Activated CD4-positive, alpha-beta T cell treated with anti-CD3 and anti-CD28 coated beads, Interleukin-2, amount 10 ng/mL, durations not matched to agents 7 days and 5 days (primary cell): ENCODE measurements at places on chromosomes 3 and 15. TPM values are rescaled to one million over a fixed set of nuclear protein-coding genes. Genes with fewer than 3 reads are reported as not detected.
A peak's percentile ranks its signal among the peaks of the same experiment; 100 is the strongest.

GOLGA6L10 gene
- total RNA-seq = 0.97 TPM

GOLGA8B gene
- total RNA-seq = 130 TPM

SKOR1 gene
- 0.29 TPM for total RNA-seq

EAF2 gene
- total RNA-seq = 9.4 TPM

SLC15A2 gene
- 2.2 TPM for total RNA-seq

TM4SF18 gene
- total RNA-seq = not detected

MST1R gene
- total RNA-seq = 5.2 TPM

GRCh38 chr15:85707519-85708338 lies 87.0 kb downstream of the KLHL25 start:
- DNase-seq = no peak

GRCh38 chr3:196007744-196008335 lies 74.0 kb downstream of the TFRC start:
- no peak for DNase-seq

DNA sequence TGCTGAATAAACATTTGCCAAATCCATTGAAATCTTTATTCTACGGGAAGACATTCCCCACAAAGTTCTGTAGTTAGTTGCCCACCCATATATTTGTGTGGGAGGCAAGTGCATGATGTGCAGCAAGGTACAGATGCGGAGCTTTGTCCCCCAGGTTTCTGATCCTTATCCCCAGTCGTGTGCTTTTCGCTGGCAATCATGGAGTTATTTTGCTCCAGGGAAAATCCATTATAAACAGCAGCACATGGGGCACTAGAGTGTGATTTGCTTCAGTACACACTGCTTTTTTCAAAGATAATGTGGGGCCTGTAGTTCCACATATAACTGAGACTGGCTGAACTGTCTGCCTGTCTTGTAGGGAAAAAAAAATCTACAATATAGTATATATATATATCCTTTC lies 132.1 kb downstream of the FEZF2 start:
- DNase-seq = no peak

DNA sequence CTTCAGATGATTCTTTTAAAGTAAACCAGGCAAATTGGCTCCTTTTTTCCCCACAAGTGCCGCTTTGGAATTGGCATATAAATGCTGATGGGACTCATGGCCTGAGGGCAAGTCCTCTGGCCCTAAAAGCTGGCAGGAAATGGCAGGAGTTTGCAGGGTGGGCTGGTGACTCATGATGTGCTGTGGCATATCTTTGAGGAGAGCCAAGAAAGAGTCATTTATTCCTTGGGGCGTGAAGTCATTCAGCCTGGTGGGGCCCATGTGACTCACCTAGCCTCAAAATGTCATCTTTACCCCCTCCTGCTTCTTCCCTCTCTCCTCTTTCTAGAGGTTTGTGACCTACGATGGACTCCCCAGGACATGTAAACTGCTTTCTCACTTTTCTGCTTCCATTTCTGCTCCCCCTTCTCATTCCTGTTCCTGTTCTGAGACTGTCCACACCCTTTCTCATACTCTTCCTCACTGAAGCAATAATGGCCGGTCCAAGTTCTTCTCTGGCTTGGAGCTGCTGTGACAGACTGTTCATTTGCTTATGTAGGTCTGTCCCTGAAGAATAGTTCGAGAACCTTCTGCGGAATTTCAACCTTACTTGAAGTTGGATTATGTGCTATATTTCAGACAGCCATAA lies 326.1 kb downstream of the SATB1 start:
- no peak for DNase-seq

- DNase-seq = peak; percentile 97
These were observed at the start of the genes AAGAB and IQCH for GRCh38 chr15:67254238-67255175. TSS of gene AAGAB (minus strand) at chr15:67254661. CDS start at chr15:67254631, 30 bp downstream. TSS of gene IQCH (plus strand) at chr15:67254786. CDS start at chr15:67254897, 111 bp downstream.

- no peak for DNase-seq
These were observed 61.0 kb downstream of the ATP8B4 start for GRCh38 chr15:50057905-50058639.

DNA sequence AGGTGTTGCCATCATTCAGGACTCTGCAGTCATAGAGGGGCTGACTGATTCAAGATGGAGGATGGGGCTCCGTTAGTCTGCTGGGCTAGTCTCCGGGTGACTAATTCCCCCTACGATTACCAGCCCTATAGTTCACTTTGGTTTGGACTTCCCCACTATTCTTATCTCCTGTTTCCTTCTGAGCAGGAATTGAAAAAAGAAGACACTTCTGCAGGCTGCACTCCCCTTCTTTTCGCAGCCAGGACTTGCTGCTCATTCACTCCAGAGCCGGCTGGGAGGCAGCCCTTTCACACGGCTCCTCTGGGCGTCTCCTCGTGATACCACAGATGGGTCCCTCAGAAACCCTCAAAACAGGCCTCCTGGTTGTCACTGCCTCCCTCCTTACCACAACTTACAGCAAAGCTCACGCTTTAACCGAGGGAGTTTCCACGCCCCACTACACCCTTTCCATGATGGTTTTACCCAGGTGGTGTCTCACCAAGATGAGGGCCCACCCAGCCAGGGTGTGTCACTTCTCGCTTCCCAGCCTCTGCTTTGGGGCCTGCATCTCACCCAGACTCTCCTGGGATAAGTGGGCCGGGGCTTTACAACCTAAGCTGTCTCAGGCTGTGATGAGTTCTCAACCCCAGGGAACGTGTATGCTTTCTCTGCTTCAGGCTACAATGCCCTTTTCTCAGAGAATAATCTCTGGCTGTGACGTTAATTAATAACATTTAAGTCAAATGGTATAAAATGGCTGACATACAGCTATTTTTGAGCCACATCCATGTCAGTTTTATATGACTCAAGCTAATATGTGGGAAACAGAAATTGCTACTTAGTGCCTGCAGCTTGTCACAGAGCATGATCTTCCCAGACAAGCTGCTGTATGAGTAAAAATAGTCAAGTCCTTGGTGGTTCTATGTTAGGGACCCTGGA lies 11.9 kb downstream of the CX3CR1 start:
- DNase-seq = peak; percentile 82

GRCh38 chr3:146777941-146778340 lies 172.8 kb upstream of the PLSCR5 start:
- no peak for DNase-seq

- no peak for DNase-seq
These were observed 445.9 kb downstream of the UNC13C start for GRCh38 chr15:54424171-54424570.

GRCh38 chr15:34331809-34332208 lies 5.8 kb downstream of the SLC12A6 start:
- DNase-seq = no peak

DNA sequence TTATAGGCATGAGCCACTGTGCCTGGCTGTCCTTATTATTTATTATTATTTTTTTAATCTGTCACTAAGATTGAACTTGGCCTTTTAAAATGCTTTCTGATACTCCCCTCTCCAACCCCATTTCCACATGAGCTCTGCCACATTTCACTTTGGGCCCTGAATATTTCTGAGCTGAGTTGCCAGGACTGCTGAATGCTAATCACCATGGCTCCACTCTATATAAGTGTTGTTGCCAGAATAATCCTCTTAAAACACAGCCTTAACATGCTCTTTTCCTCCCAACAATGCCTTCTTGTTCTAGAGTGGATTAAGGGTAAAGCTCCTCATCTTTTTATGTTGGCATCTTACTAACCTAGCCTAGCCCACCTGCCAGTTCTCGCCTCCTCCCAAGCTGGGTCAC lies 124.4 kb downstream of the PDZRN3 start:
- no peak for DNase-seq

DNA sequence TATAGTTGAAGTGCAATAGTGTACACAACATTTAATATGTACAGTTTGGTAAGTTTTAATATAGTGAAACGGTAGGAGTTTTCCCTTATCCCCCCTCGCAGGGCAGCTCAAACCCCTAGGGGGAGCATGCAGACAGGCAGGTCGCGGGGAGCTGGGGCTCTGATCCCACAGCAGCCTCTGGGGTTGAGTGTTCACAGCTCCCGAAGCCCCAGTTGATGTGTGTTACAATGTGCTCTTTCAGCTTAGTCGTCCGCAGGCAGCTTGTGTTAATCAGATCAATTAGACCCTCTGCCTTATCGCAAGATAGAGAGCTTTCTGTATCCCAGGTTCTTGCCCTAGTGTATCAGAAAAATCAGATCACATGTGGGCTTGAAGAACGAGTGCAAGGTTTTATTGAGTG lies 143.1 kb upstream of the CHRNA7 start:
- DNase-seq = no peak

GRCh38 chr3:197508051-197508451 lies 47.7 kb downstream of the BDH1 start:
- DNase-seq = no peak

DNA sequence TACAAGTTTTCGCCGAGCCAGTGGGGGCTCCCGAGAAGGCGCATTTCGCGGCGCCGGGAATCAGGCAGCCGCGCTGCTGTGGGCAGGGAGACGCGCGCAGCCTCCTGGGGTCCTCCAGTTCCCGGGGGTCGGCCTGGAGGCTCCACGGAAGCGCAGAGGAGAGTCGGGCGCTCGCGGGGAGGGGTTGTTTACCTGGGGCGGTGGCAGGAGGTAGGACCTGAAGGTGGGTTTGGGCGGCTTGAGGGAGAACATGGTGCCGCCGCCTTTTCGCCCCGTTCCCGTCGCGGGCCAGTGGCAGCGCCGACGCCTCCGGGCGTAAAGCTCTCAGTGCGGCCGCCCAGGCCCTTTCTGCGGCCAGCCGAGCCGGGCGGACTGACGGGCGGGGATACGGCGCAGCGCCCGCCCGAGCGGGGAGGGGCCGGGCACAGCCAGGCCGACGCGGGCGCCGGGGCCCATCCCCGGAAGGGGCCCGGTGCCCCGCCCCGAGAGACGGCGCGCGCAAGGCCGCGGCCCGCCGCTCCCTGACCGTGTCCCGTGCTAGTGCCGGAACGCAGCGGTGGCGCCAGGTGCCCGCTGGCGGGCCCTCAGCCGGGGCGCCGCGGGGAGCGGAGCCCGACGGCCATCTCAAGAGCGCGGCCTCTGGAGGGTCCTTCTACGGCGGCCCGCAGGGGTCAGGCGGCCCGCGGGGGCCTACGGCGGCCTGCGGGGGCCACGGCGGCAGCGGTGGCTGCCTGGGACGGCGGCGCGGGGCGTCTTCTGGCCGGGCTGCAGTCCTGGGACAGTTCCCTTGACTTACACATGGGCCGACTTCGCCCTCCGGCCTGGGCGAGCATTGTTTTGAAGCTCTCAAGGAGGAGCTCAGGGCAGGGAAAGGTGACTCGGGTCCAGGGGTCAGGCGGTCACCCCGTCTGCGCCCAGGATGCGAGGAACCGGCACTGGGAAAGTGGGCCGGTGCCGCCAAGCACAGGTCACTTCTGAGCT lies at the start of gene MTMR10:
Gene MTMR10 (minus strand): TSS at position 374 of the 981 bp plus-strand sequence. CDS start 122 bp downstream, at position 252.
- DNase-seq = peak; percentile 74

GRCh38 chr3:43581343-43581742 lies 40.5 kb downstream of the ANO10 start:
- no peak for DNase-seq

GRCh38 chr3:56361731-56362130 lies 106.5 kb downstream of the ERC2 start:
- DNase-seq = no peak

GRCh38 chr3:143811602-143812001 lies 36.7 kb downstream of the SLC9A9 start:
- no peak for DNase-seq

GRCh38 chr3:42710323-42711021 lies 7.9 kb upstream of the HHATL start:
- no peak for DNase-seq

- no peak for DNase-seq
These were observed 26.3 kb upstream of the THRB start for GRCh38 chr3:24520976-24521419.
